Astrocyte (in vitro differentiated cells and primary cell): ENCODE measurements at places on chromosomes 7 and 10.
A peak's percentile ranks its signal among the peaks of the same experiment; 100 is the strongest.

DNA sequence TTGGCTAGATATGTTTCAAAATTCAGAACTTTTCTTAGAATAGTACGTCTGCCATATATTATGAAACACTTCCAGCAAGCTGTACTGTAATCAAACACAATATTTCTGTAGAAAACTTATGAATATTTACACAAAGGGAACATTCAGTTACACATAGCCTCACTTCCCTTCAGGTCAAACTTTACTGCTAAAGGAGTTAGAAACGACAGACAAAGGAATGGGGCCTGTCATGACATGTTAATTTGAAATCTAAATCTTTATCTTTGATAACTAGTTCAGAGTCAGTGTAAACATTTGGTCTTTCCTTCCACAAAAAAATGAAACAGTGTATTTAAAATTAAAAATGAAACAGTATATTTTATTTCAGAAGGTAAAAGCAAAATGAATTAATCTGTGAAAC is 1.0 kb upstream of the CROT start:
- DNase-seq, result no peak

DNA sequence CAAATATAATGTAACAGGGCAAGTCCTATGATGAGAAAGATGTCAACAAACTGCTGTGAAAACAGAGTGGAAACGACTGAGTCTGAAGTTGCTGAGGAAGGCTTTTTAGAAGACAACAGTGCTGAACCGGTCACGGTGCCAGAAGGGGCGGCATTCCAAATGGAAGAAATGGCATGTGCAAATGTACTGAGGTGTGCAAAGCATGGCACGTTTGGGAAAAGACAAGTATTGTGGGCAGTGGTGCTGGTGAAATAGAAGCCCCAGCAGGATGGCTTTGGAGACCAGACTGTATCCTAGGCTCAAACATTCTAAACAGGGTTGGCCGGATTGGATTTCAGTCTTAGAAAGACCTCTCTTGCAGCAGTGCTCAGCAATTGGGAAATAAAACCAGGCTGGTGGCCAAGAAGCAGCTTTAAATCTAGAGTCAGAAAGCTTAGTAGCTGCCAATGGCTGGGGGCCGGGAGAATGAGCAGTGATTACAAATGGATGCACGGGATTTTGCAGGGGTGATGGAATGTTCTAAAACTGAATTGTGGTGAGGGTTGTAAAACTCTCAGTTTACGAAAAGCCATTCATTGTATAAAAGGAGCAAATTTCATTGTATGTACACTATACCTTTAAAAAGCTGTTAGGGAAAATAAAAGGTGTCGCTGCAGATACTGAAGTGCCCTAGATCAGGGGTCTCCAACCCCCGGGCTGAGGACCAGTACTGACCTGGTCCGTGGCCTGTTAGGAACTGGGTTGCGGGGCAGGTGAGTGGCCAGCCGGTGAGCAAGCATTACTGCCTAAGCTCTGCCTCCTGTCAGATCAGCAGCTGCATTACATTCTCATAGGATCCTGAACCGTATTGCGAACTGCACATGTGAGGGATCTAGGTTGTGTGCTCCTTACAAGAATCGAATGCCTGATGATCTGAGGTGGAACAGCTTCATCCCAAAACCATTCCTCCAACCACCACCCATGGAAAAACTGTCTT is 141.6 kb downstream of the HIBADH start:
- peak; percentile 3 for DNase-seq

DNA sequence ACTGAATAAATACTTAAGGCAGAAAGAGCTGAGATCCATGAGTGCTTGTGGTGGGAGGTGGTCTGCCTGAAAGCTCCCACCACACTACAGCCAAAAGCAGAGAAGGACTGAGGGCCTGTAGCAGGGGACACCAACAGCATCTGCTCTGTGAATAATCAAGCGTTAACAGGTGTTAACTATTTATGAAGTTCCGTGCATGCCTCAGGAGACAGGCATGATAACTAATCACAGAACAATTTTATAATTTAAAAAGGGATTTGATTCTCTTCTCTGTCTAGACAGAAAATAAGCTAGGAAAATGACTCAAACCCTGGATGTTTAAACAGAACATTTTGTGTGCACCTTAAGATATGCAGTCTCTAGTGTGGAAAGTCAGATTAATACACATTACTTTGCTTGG is 61.5 kb upstream of the GHITM start:
- no peak for DNase-seq

- DNase-seq, result no peak
These were observed 72.9 kb downstream of the CCDC3 start for GRCh38 chr10:12928571-12928970.

GRCh38 chr7:142365410-142365842 is 107.6 kb upstream of the PRSS58 start:
- no peak for DNase-seq

DNA sequence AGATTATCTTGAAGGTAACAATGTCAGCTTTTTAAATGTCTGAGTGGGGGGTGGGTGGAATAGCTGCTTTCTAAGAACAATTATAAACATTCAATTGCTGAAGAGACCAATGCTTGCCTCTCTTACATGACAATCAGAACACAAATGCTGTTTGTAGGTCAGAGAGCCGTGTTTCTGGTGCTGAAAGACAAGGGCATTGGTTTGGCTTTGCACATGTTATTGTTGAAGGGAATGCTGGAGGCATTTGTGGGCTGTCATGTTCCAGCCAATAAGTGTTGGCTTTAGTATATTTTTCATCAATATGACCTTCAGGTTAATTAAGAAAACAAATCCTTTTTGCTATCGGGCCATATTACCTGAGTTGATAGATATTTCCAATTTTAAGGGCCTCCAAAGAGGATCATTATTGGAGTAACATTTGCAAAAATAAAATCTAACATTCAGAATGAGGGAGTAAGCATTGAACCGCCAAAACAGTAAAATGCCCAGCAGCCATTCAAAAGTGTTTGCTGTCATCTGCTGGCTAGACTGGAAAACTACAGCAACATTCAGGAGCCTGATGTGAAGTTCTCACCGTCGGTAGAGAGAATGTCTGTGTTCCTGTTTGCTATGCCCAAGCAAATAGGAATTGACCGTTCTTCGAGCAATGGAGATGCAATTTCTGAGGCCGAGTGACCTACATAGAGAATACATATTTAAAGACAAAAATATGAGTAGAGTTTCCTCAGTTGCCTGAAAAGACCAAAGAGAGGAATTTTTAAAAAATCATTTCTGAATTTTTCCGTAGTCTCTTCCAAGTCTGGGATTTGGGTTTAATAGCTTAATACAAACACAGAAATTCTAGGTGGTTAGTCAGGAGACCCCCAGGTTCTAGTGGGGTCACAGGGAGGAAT is 118.9 kb downstream of the APBB1IP start:
- DNase-seq, result peak; percentile 39

GRCh38 chr7:154767821-154768415 is 235.0 kb downstream of the PAXIP1 start:
- DNase-seq, result no peak

- peak; percentile 59 for DNase-seq
These were observed 139.3 kb downstream of the CXCL12 start for GRCh38 chr10:44245601-44245938.

GRCh38 chr10:43196131-43196980 is 58.1 kb downstream of the CSGALNACT2 start:
- DNase-seq, result no peak

GRCh38 chr7:44320141-44320540 is 5.3 kb downstream of the CAMK2B start:
- DNase-seq, result no peak

- DNase-seq, result no peak
These were observed 2.0 kb upstream of the ANLN start for GRCh38 chr7:36387435-36388231.

GRCh38 chr7:44196450-44196872 is 4.3 kb upstream of the YKT6 start:
- DNase-seq, result no peak

GRCh38 chr10:72263613-72264241 is 10.0 kb upstream of the DDIT4 start:
- DNase-seq, result no peak

DNA sequence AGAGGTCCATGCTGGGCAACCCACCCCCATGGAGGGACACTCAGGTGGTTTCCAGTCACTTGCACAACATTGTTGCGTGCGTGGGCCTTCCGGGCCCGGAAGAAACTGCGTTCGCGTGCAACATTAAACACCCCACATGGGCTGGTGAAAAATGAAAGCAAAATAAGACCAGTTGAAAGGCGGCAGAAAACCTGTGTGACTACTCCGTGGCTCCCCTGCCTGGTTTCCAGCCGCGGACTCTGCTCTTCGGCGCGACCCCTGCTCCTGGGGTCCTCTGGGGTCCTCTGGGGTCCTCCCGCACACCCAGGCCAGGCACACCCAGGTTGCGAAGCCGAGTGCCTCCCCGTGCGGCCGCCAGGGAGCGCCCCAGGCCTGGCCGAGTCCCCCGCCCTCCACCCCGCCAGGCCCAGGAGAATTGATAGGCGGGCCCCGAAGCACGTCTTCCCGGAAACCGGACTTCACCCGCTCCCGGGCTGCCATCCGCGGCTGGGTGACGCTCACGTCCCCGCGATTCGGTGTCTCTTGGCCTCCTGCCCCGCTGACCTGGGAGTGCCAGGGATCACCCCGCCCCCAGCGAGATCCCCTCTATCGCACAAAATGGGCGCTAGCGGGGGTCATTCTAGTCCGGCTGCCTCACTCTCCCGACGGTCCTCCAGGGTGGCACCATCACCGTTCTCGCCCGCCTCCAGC is 1.9 kb upstream of the SH2D4B start:
- DNase-seq, result no peak

- DNase-seq, result no peak
These were observed 71.6 kb downstream of the THSD7A start for GRCh38 chr7:11760372-11760771.

- DNase-seq, result no peak
These were observed 4.9 kb upstream of the SCD start for GRCh38 chr10:100341953-100342626.

DNA sequence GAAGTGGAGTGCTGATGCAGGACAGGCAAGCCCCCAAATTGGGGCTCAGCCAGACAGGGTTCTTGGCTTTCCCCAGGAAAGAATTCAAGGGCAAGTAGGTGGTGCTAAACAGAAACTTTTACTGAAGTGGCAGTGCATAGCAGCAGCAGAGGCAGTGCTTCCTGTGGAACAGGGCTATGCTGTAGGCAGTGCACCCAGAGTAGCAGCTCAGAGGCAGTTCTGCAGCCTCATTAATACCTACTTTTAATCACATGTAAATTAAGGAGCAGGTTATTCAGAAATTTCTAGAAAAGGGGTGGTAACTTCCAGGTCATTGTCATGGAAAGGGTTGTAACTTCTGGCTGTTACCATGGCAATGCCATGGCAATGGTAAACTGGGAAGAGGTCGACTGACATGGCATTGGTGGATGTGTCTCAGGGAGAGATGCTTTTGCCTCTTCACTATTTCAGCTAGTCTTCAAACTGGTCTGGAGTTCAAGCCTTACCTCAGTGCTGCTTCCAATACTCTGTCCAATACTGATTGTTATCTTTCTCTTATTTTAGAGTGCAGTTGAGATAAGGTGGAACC is 29.2 kb downstream of the PRSS58 start:
- no peak for DNase-seq

GRCh38 chr7:30251708-30252329 is 32.6 kb upstream of the ZNRF2 start:
- no peak for DNase-seq

GRCh38 chr7:149147752-149148653 is 750 bp downstream of the ZNF398 start:
- DNase-seq, result peak; percentile 57

DNA sequence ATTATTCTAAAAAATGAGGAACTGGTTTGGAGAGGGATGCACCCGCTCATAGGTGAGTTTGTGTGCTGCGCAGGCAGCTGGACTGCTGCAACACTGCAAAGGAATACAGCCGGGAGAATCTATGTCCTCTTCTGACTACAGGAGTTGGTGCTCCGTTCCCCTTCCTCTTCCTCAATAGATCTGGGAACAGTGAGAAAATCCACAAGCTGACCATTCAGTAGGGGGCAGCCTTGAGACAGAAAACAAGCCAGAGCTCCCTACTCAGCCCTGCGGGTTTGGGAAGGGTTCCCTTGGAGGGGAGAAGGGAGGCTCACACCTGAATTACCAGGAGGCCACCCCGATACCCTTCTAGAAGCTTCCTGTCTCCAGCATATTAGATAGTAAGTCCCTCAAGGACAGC is 87.3 kb upstream of the FOXI2 start:
- DNase-seq, result no peak

DNA sequence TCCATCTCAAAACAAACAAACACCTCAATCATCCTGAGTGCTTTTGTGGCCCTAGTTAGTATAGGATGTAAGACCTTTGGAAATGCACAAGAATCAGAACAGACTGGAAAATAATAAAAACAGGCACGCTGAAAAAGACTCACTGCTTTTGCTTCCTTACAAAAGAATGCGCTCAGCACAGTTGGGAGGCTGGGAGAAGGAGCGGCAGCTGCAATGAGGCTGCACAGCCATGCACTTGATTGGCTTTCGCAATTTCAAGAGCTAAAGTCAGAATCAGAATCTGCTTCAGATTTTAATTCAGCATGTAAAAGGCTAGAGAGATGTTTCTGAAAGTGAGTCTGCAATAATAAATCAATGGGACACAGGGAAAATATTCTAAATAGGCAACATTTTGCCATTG is 97.2 kb downstream of the FRMD4A start:
- no peak for DNase-seq

DNA sequence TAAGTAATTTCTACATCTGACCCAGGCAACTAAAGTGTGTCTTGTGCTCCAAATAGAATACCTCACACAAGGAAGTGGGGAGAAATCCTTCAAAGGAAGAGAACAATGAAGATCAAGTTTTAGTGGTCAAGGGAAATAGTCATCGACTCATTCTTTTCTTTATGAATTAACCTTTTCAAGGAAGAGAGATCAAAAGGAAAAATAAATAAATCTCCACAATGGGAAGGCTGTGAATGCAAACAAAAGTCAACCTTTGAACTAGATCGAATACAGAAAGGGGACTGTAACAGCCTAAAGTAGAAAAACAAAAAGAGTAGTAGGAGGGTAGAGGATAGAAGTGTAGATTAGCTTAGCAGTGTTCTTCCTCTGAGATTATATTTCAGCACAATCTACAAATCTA is 274.6 kb upstream of the COBL start:
- no peak for DNase-seq

- DNase-seq, result no peak
These were observed 308.7 kb downstream of the ANKRD30A start for GRCh38 chr10:37434091-37434490.

DNA sequence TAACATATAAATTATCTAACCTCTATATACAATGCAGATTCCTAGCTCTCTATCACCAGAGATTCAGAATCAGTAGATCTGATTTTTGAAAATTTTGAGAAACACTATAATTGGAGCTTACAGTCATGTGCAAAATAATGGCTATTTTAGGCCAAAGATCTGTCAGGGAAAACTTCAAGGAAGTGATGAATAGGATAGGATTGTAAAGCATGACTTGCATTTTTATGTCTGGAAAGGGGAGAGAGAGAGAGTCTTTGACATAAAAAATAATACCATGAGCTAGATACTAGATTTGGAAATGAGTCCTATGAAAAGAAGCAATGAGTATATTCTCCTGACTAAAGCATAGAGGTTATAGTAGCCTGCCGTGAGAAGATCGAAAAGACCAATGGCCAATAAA is 181.1 kb downstream of the SDHAF3 start:
- peak; percentile 2 for DNase-seq

- DNase-seq, result no peak
These were observed 59.8 kb upstream of the ADAM12 start for GRCh38 chr10:126448091-126448490.
